ENCODE measurements at places on chromosomes 2 and 18.

DNA sequence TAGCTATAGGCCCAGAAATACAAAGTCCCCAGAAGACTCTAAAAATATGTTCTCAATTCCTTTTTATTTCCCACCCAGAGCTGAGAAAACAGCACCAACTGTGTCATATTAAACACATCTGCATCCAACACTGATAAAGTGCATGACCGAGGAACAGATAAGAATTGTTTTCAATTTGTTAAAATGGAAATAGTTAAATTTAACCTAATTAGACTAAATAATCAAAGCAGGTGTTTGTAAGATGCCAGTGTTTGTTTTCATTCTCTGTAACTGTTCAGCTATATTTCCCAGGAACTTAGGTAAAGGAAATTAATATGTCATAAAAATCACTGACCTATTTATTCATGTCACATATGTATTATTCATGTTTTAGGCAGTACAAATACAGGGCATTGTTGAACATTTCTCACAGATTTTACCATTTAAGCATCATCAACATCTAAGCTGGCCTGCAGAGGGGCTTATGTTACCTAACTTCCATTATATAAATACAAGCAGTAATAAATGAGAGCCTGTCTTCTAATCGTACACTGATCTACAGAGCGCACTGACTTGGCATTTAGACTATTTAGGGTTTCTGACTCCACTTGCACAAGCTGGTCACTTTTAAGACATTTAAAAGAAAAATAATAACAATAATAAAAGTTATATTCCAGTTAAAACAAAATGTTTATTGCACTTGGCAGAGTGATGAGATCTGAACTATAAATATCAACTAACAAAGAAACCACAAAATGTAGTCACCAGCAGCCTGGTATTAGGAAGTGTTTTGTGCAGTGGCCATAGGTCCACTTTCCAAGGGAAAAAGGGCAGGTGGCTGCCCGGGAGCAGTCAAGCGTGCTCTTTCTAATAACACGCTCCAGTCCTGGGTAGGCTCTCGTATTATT, 86.6 kb upstream of the ZFP36L2 start:
- no peak for DNase-seq

GRCh38 chr2:218039171-218039570, 29.9 kb upstream of the RUFY4 start:
- DNase-seq, result no peak

GRCh38 chr2:238865744-238866355, 18.0 kb downstream of the TWIST2 start:
- DNase-seq, result no peak

DNA sequence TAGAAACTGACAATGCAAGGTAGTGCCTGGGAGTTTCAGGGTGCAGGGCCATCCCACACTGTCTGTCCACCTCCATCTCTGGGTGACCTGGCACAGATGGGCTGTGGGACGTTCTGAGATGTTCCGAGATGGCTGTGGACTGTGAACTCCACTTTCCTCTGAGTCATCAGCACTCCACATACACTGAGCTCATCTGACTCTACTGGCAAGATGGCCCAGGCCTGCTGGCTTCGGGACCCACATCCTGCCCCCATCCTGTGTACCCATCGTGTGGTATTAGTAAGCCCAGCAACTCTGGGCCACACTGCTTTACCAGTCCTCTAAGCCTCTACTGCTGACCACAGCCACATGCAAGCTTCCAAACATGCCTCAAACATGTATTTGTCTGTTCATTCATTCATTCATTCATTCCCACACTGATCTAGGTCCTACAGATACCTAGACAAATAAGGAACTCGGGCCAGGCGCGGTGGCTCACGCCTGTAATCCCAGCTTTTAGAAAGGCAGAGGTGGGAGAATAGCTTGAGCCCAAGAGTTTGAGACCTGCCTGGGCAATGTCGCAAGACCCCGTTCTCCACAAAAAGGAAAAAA, 124.8 kb upstream of the CXCR4 start:
- no peak for DNase-seq

DNA sequence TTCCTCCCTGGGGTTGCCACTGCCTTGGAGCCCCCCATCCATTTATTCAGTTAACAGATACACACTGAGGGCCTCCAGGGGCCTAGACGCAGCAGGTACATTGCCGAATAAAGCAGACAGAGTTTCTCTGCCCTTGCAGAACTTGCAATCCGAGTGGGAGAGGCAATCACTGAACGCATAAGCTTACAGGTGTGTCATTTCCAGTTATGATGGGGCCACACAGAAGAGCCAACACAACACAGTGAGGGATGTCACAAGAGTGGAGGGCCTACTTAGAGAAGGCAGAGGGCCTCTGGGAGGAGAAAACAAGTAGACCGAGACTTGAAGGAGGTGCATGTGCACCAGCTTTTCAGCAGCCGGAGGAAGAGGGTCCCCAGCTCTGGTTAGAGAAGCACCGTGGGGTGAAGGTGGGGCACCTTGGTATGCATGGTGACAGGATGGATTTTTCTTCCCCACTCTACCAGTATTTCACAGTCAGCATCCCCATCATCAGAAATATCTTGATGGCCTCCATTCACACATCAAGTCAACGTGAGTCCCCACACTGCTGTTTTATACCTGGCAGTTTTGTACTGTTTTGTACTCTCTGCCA, 150.9 kb downstream of the SMAD7 start:
- DNase-seq, result no peak

DNA sequence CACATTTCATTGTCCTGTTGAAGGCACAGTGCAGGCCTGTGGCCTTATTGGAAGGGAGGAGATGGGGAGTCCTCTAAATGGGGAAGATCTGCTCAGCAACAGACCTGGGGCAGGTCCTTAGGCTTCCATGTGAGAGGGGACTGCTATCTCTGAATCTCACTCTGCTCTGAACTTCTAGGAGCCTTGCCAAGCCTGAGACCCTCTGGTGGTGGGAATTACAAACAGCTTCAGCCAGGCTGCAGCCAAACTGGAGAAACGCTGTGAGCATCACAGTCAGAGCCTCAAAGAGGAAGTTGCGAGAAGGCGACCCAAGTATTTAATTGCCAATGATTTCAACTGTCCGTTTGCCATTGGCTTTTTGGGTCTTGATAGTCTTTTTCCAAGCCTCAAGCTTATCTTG, 66.8 kb upstream of the MC2R start:
- DNase-seq, result no peak

GRCh38 chr2:27494284-27494943, 586 bp downstream of the FNDC4 start:
- no peak for DNase-seq

DNA sequence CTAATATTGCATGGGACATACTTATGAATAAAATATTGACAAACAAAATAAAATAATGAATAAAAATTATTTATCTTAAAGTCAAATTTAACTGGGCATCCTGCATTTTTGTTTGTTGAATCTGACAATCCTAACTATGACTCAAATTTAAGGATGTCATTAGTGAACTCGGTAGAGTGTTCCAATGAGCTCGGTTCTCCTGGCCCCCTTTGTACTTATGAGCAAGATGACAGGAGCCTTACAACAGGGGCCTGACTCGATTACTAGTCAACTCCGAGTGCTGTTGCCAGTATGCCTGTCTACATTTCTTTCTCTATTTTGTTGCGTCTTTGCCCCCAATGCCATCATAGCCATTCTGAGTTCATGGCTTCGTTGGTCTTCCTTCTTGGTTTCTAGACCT, 40.3 kb downstream of the HRH4 start:
- no peak for DNase-seq

DNA sequence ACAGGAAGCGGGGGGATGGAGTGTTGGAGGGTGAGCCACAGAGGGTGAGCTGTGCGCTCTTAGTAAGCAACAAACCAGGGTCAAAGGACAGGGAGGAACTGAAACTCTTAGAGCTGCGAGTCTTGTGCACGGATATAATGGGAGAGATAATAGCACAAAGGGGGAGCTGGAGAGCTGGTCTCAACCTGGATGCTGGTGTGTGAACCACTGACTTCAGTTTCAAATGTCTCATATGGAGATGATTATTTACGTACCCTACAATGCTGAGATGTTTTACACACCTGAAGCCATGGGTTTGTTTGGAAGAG, 35.9 kb downstream of the PTGR3 start:
- DNase-seq, result no peak

GRCh38 chr2:50645346-50645745, 386.6 kb downstream of the NRXN1 start:
- no peak for DNase-seq

- DNase-seq, result no peak
Observed at GRCh38 chr18:71431171-71431570, 1113.0 kb downstream of the CBLN2 start.

DNA sequence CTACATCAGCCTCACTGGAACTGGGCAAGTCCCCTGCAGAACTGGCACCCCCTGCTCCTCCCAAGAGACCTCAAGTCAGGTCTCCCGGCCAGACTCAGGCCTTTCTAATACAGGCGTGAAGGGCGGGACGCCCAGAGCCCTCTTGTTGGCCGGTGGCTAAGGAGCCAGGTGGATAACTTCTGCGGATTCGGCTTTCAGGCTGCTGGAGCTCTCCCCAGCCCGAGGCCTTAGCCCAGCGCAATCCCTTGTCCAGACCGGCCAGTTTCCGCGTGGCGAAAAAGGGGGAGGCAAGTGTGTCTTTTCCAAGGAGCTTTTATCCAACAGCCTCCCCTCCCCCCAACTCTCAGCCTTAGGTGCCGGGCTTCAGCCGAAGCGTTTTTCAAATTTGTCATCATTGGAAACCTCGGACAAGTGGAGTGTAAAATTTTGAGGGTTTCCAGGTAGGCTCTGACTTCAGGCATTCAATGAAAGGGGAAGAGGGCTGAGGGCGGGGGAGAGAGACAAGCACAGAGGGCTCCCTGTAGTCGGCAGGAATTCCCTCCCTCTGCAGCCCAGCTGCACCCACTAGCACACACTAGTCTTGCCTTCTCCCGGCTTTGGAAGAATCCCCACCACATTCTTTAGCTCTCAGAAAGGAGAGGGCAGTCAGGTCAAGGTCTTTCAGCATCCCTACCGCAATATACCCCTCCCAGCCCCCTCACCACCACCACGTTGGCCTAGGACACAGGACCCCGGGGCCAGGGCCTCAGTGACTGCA, 9.5 kb upstream of the SATB2 start:
- no peak for DNase-seq

- no peak for DNase-seq
Observed at GRCh38 chr2:52668724-52669123, 1098.9 kb upstream of the CHAC2 start.

GRCh38 chr2:47486841-47487497, 84.0 kb downstream of the MSH2 start:
- DNase-seq, result no peak

GRCh38 chr2:220555961-220556630, 928.7 kb downstream of the SLC4A3 start:
- no peak for DNase-seq

DNA sequence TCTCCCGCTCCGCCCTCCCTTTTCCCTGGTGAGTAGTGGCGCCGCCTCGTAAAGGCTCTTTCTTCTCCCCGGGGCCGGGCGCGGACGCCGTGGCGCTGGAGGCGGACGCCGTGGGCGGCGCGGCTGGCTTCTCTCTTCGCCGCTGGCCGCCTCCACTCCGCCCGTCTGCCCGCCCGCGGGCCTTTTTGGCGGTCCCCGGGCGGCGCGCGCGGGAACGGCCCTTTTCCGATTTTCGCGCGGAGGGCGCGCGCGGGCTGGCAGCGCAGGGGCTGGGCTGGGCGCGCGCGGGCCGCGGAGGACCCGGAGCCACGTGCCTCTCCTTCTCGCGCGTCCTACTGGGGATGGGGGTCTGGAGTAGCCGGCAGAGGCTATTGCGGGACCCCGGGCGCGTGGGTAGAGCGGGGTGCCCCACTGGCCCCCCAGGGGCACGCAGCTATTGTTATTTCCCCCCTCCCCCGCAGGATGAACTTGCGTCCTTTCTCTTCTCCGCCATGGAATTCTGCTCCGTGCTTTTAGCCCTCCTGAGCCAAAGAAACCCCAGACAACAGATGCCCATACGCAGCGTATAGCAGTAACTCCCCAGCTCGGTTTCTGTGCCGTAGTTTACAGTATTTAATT, 472 bp downstream of the SLC20A1 start:
- DNase-seq, result no peak

DNA sequence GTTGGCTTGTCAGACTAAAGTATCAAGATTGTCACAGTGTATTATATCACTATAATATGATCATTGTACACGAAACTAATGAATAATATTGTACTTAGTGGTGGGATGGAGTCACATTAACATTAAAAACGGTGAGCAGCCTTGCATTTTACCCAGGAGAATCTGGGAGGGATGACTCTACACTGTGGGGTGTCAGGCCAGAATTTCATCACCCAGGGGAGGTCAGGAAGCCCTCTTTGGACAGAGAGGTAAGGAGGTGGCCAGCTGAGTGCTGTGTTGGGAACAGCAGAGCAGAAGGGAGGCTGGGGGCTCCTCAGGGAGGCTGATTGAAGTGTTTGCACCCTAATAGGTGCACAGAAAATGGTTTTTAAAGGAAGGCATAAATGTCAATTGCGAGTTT, 33.0 kb downstream of the CDCA7 start:
- no peak for DNase-seq

DNA sequence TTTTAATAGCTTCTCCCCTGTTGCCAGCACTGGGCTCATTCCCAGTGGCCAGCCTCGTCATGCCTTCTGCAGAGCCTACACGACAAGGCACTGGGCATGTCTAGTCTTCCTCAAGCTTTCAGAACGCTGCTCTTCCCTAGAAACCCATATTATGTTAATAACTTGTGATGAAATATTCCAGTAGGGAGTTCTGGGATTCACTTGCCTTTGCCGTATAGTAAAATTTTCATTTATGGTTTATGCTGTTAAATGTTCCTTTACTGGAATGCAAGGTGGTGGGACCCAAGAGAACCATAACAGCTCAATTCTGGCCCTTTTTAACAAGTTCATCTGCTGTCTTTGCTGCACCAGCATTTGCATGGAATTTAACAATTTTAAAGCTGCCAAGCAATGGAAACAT, 45.5 kb upstream of the SLC14A1 start:
- DNase-seq, result no peak

DNA sequence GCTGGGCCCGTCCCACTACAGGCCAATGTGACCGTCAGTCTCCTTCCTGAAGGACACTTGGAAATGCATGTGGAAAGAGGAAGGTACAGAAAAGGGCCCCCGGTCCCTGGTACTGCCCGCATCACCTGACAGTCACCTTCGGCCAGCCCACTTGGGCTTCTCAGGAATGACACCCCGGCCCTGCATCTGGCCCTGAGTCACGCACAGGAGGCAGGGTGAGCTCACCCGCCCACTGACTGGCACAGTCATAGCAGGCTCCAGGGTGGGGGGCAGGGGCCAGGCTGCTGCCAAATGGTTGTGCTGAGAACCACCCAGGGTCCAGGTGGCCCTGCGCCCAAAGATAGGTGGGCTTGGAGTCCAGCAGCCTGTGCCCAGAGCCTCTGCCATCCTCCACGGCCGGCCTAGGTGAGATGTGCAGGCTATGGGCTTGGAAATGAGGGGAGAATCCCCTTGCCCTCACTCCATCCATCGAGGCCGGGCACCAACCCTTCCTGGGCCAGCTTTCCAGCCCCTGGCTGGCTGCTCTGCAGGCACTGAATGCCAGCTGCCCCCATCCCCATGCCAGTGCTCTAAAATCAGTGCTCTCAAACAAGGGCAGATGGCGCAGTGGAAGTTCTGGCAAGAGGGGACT, 14.1 kb downstream of the EMX1 start:
- no peak for DNase-seq

GRCh38 chr18:38032516-38032915, 466.9 kb upstream of the CELF4 start:
- no peak for DNase-seq

GRCh38 chr2:239085201-239085992, 237.5 kb downstream of the TWIST2 start:
- DNase-seq, result no peak

Measured in fibroblast of skin of left quadriceps (primary cell).